Hematopoietic multipotent progenitor cell treated with erythropoietin and hydrocortisone succinate and interleukin-3 and kit ligand, for 6 days (in vitro differentiated cells): ENCODE measurements at places on chromosomes 12 and 14.

DNA sequence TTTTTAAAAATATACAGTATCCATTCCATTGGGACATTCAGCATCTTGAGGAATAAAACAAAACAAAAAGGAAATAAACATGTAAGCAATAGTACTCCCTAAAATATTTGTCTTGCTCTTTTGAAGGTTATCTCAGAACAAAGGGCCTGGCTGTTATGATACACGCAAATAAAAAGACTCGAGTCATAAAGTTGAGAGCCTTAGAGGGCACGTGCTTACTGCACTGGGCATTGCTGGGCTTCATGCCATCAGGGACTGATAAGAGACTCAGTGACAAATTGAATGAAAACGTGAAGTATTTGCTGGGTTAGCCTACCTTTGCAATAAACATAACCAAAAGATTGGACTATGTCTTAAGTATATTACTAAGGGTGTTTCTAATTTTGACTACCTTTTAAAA is 118.9 kb downstream of the SLC35F4 start:
- no peak for DNase-seq

GRCh38 chr14:100735271-100735670 is 8.6 kb downstream of the DLK1 start:
- no peak for DNase-seq

- DNase-seq, result no peak
Observed at GRCh38 chr12:30936036-30936435, 9.5 kb downstream of the TSPAN11 start.

- DNase-seq, result no peak
Observed at GRCh38 chr14:82896476-82896875, 1362.8 kb upstream of the SEL1L start.
